H54 (cell line): ENCODE measurements at places on chromosomes 16 and 17.
A peak's percentile ranks its signal among the peaks of the same experiment; 100 is the strongest.

DNA sequence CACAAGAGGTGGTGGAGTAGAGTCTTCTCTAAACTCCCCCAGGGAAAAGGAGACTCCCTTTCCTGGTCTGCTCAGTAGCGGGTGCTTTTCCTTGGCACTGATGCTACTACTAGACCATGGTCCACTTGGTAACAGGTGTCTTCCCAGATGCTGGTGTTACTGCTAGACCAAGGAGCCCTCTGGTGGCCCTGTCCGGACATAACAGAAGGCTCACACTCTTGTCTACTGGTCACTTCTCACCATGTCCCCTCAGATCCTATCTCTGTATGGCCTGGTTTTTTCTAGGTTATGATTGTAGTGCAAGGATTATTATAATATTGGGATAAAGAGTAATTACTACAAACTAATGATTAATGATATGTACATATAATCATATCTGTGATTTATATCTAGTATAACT, 49.7 kb upstream of the ARL4D start:
- DNase-seq, result no peak

DNA sequence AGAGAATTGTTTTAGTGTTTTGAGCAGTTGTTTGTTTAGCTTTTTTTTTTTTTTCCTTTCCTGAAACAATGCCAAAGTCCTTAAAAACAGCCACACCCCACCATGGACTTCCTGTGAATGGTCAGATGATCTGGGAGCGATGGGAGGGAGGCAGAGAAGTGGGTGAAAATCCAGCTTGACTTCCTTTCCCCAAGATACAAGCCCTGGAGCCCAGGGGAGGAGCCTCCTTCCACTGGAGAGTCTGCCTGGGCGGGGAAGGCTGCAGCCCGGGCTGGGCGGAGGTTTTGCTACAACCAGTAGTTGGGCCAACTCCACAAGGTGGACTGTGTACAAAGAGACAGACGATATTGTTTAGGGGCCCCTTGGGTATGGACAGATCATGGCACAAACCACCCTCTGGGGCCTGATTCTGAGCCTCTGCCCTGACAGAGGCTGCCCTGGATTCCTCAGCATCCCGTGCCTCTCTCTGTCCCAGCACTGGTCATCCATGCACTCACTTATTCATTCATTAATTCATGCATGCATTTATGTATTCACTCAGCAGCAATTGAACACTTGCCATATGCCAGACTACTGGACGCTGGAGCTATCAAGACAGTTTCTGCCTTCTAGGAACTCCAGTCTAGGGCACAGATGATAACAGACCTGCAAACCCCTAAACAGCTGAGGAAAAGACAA, 29.8 kb downstream of the WSB1 start:
- DNase-seq, result peak; percentile 51

GRCh38 chr17:39576187-39576586, 31.5 kb downstream of the NEUROD2 start:
- DNase-seq, result no peak

DNA sequence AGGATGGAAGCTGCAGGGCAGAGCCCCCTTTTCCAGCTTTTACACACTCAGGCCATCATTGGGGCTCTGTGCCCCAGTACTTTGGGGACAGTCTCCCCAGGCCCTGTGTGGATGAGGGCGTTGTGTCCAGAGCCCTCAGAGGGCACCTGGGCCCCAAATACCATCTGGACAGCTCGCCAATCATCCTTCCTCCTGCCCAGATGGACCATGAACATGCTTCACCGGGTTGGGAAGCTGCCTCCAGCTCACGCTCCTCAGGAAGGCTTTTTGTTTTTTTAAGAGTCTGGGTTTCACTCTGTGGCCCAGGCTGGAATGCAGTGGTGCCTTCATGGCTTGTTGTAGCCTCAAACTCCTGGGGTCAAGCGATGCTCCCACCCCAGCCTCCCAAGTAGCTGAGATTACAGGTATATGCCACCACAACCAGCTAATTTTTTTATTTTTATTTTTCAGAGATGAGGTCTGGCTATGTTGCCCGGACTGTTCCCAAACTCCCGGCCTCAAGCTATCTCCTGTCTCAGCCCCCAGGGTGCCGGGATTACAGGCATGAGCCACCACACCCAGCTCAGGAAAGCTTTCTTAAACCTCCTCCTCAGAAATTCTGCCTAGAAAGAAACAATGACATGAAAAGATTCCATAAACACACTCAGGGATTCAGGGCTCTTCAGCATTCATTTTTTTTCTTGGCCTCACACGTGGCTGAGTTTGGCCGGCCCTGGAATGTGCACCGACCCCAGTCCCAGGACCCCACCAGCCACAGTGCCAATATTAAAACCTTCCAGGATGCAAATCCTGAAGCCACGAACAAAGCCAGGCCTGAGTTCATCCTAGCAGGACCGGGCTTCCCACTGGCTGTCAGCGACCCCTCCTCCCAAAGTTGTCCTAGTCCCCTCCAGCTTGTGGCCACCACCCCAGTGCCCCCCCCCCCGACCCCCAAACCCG, 27.4 kb upstream of the ZNF423 start:
- DNase-seq, result no peak

DNA sequence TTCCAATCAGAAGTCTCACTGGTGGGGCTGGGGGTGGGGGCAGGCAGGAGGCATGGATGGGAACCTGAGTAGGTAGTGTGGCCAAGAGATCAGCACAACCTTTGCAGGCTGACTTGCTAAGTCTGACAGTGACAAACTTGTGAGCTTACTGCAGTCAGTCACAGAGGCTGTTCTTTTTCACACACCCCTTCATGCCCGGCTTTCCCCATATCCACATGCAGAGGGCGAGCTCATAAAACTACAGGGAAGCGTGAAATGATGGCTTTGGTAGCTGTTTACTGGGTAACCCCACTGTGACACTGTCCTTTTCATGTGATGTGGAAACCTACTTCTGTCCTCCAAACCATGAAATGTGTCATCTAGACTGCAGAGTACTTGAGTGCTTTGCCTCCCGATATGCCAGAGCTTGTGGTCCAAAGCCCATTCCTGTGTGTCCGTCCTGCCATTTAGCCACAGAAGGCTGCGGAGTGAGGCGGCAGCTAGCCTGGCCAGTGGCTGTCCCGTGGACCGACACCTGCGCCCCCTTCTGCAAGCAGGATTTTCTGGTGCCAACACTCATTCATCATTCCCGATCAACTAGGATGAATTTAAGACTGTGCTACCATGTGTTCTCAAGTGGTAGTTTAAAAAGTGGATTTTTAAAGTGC, 9.8 kb downstream of the GEMIN4 start:
- DNase-seq, result no peak

DNA sequence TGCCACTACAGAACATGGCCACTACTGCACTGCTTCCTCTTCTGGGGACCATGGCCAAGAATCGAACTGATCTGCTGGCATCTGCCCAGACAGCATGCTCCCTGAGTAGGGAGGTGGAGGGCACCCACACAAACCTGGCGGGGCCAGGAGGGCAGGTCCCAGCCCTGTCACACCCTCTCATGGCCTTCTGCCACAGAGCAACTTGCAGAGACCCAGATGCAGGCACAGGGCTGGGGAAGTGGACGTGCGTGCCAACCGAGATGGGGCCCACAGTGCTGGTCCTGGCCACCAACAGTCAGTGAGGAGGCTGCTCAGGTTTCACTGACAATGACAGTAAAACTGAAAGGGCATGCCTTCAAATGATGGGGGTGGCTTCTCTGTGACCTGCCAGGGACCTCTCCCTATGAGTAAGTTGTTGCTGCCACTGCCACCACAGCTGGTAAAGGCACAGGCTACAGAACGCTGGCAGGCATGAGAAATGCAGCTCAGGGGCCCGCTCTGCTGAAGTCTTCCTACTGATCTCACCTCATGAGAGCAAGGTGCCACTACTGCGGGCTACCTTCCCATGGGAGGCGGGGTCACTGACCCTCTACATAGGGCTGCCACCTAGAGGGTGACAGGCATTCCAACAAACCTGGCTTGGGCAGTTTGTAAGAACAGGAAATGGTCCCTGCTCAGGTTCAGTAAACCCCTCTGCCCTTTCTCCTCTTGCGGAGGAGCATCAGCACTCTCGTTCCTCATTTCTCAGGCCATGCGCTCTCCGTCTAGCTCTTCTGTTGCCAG, 15.5 kb downstream of the HIC1 start:
- no peak for DNase-seq

- peak; percentile 71 for DNase-seq
Measured at GRCh38 chr17:17044846-17045561, 2.7 kb downstream of the MPRIP start.

DNA sequence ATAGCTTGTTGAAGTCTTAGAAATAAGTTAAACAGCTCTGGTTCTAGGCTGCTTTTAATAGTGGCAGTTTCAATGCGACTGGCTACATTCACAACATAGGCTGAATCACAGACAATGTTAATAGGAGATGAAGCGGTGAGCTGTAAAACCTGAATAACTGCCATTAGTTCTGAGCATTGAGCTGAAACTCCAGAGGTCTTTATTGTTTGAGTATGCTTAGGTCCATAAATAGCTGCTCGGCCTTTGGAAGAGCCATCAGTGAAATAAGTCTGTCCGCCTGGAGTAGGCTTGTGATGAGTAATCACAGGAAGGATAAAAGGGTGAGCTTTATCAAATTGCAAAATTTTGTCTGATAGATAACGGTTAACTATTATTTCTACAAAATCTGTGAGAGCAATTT, 9.4 kb upstream of the ZNF689 start:
- no peak for DNase-seq

- no peak for DNase-seq
Measured at GRCh38 chr17:70786081-70786480, 616.7 kb downstream of the KCNJ2 start.

- DNase-seq, result no peak
Measured at GRCh38 chr16:3520841-3521240, 20.0 kb downstream of the CLUAP1 start.

- DNase-seq, result no peak
Measured at GRCh38 chr17:61280338-61280737, 119.3 kb upstream of the TBX2 start.

- no peak for DNase-seq
Measured at GRCh38 chr16:84548508-84548907, 44.0 kb upstream of the MEAK7 start.

DNA sequence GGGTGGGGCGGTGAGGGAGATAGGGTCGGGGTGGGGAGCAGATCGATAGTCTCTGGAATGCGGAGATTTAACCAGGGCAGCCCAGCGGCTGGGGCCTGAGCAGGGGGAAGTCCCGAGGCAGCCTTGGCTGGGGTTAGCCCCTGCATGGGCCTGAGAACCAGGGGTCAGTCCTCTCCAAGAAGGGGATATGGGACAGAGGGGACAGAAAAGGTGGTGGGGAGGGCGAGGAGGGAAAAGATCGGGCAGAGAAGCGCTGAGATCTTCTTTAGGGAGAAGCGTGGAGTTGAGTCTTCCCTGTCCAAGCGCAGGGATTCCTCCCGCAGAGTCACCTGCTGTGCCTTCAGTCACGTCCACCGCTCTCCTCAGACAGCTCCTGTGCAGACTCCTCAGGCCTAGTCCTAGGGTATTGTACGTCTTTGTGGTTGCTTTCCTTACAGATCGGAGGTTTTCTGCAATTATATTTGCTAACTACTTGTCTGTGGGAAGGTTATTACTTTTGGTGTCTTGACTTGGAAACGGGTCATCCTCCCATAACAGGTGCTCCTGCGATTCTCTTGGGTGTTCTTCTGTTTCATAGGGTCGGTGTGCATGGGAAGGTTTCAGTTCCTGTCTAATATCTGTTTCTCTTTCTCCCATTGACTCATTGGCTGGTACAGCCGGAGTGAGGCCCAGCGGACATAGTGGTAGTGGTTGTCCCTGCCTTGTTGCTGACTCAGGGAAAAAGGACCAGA, 952 bp downstream of the CD300A start:
- no peak for DNase-seq

DNA sequence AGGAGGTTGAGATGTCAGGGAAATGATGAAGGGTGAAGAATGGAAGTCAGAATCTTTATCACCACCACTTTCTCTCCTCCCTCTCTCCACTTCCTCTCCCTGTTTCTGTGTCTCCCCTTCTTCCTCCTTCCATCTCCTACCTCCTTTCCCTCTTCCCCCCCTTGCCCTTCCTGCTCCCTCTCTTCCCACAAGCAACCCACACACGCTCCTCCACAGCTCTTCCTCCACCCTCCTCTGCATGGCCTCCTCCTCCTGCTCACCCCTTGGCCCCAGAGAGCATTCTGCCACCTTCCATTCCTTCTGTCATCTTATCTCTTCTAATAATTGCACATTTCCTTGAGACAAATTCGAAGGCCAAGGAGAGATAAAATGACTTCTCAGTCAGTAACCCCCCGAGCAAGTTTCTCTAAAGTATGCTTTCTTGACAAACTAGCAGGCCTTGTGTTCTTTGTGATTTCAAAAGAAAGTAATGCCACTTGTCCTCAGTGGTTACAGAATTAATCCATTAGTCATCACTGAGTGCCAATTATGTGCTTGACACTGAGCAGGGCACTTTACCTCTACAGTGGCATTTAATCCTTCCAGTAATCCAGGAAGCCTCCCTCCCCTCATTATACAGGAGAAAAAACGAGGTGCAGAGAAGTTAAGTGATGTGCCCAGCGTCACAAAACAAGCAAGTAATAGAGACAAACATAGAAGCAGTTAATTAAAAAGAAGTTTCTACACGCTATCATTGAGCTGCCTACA, 72.3 kb upstream of the CCL1 start:
- DNase-seq, result no peak

- no peak for DNase-seq
Measured at GRCh38 chr17:41813152-41813680, 412 bp downstream of the FKBP10 start.

DNA sequence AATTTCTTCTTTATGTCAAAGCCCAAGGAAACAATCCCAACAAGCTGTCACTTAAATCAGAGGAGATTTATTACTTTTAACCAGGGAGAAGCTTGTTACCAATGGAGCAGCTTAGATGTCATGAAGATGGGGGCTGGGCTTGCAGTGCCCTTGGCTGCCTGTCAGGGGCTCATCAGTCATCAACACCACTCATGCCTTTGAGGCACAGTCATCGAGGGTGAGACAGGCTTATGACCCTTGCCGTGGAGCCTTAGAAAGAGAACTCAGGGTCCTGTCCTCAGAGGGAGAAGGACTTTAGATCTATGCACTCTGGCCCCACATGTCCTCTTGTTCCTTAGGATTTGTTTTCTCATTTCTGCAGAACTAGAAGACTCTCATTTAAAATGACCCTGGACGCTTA, 318.3 kb downstream of the CBLN1 start:
- DNase-seq, result peak; percentile 60

- no peak for DNase-seq
Measured at GRCh38 chr17:68344701-68345136, 53.4 kb downstream of the ARSG start.

DNA sequence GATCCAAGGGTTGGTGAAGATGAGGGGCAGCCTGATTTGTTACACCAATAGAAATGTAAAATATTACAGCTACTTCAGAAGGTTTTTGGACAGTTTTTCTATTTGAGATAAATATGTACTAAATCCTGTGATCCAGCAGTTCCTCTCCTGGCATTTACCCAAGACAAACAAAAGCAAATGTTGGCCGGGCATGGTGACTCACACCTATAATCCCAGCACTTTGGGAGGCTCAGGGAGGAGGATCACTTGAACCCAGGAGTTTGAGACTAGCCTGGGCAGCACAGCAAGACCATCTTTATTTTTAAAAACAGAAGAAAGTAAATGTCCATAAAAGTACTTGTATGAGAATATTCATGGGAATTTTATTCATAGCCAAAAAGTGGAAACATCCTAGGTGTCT, 64.8 kb upstream of the MRC2 start:
- DNase-seq, result no peak
